ENCODE measurements at places on chromosomes 11 and 22.
A peak's percentile ranks its signal among the peaks of the same experiment; 100 is the strongest.

GRCh38 chr22:44211256-44211945 is 30.7 kb downstream of the PARVG start:
- peak; percentile 50 for DNase-seq

DNA sequence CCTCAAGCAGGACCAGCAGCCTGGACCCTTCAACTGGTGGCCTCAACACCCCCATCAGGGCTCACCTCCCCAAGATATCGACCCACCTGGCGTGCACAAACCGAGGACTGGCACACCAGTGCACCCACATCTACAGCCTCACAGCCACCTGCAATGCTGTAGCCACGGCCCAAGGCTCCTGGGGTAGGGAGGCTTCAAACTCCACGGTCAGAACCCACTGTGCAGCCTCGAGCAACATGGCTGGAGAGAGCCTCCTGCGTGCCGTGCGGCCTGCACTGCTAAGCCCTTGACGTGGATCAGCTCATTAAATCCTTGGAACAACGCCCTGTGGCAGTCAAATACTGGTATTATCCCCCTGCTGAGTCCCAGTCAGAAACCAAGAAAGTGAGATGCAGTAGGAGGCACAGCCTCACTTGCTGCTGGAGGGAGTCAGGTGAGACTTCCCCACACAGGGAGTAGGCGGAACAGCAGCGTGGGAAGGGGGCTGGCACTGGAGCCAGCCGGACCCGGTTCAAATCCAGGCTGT is 4.6 kb downstream of the CARD10 start:
- no peak for DNase-seq

DNA sequence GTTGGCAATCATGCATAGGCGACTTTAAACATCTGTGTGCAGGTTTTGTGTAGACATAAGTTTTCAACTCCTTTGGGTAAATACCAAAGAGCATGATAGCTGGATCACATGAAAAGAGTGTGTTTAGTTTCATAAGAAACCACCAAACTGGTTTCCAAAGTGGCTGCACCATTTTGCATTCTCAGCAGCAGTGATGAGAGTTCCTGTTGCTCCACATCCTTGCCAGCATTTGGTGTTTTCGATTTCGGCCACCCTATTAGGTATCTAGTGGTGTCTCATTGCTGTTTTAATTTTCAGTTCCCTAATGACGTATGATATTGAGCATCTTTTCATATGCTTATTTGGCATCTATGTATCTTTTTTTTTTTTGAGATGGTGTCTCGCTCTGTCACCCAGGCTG is 62.8 kb upstream of the CCND1 start:
- DNase-seq = no peak

GRCh38 chr11:81674211-81674610 is 1059.5 kb downstream of the FAM181B start:
- DNase-seq = no peak

DNA sequence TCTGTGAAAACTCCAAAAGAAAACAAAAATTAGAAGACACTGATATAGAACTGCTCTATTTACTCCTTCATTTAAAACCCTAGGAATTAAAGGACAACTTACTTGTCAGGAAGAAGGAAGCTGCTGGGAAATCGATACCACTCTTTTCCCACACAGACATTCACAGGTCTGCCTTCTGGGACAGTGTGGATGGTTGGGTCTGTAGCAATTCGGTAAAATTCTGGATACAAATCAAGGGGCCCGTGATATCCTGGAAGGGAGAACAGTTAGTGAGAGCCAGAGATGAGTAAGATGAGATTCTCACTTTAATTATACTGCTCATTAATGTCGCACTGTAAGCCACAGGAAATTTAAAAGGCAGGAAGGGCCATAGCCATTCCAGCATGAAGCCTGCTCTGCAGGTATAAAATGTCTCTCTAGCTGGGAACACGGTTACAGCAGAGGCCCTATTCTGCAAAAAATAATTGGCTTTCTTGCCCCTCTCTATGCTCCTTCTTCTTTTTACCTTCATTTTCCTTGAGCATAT is 34.0 kb downstream of the ALG9 start:
- DNase-seq = no peak

GRCh38 chr22:45163099-45163450 is 650 bp upstream of the NUP50 start:
- peak; percentile 57 for DNase-seq

GRCh38 chr22:29171721-29172120 is 34.0 kb upstream of the EMID1 start:
- no peak for DNase-seq

- peak; percentile 96 for DNase-seq
These were observed at the start of gene EED for GRCh38 chr11:86244522-86245368. Gene EED, plus strand, starts transcription at chr11:86244753. Its CDS starts 477 bp downstream, at chr11:86245230.

- no peak for DNase-seq
These were observed 103.5 kb downstream of the C11orf58 start for GRCh38 chr11:16841984-16842383.

- no peak for DNase-seq
These were observed 56.5 kb downstream of the FLRT1 start for GRCh38 chr11:64092111-64092760.

DNA sequence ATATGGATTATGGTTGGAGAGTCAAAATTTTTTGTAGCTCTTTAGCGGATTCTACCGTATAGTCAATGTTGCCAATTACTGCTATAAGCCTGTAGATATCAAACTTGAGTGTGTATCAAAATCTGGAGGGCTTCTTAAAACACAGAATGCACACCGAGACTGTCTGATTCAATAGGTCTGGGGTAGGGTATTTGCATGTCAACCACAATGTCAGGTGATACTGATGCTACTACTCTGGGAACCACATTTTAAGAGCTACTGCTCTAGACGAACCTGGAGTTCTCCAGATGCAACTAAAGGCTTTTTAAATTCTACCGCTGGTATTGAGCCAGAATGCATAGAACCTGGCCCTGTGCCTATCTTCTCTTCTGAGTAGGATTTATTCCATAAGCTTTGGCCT is 15.8 kb upstream of the MS4A4A start:
- DNase-seq = no peak

Measured in AG10803 (cell line).